ENCODE measurements at places on chromosomes 4 and X.

DNA sequence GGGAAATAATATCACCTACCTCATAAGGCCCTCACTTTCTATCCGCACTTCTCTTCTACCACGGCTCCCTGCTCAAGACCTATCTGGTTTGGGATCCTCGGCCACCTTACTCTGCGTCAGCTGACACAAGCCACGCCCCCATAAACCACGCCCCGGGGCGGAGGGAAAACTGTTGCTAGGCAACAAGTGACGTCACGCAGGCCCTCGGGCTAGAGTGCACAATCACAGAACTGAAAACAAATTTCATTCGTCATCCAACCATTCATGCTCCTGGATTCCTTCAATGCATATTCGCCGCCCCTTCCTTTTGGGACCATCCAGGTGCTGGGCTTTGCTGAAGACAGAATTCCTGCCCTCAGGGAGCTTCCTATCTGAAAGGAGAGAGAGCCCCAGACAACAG lies 66.3 kb downstream of the SMC1A start:
- DNase-seq = no peak

GRCh38 chr4:125642645-125643044 lies 327.9 kb downstream of the FAT4 start:
- DNase-seq = no peak

- DNase-seq = no peak
These were observed 25.8 kb upstream of the RNF150 start for GRCh38 chr4:141159027-141159426.

GRCh38 chr4:181331214-181331613 lies 912.0 kb upstream of the TENM3 start:
- DNase-seq = no peak

- DNase-seq = no peak
These were observed 2106.0 kb downstream of the PCDH7 start for GRCh38 chr4:32826169-32826568.

- no peak for DNase-seq
These were observed 167.8 kb downstream of the PCDH10 start for GRCh38 chr4:133316909-133317308.

DNA sequence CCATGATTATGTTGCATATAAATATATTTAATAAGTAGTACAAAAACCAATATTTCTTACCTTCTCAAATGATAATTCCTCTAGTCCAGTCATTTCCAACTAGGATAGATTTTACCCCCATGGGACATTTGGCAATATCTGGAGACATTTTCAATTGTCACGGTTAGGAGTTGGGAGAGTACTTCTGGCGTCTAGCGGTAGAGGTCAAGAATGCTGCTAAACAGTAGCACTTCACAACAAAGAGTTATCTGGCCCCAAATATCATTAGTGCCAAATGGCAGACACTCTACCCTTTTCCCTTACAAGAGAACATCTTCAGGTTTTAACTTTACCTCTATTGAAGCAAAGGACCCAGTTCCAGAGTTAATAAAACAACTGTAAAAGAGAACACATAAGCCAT lies 168.1 kb downstream of the FAT4 start:
- no peak for DNase-seq

DNA sequence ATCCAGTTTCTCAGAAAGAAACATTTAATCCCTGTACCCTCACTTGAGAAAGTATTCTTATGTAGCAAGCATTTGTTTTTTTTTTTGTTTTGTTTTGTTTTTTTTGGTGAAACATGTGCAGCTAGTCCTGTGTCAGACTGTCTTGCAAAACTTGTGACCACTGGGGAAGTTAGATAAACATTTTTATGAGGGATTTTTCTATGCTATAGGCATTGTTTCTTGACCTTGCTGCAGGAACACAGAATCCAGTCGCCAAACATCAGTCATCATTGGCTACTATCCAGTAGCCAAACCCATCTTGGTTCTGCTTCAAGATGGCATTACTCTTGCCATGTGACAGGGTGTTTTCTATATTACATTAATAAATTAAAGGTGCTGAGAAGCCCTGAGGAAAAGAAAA lies 7.7 kb upstream of the MAPK10 start:
- DNase-seq = no peak

DNA sequence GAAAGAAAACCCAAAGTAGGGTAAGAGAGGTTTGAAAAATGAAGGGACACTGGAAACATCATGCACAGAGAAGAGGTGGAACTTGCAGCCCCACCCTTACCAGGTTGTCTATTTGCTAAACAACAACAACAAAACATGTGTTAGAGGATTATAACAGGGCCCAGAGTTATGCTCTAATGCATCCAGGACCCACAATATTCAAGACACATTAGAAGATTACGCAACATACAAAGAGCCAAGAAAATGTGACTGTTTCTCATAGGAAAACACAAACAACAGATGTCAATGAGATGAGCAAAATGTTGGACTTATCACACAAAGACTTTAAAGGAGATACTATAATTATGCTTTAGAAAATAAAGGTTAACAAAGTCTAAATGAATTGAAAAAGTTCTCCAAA lies 128.5 kb downstream of the LRBA start:
- no peak for DNase-seq

GRCh38 chrX:53093177-53093655 lies 726 bp upstream of the KANTR start:
- peak; percentile 72 for DNase-seq

- DNase-seq = no peak
These were observed 631 bp upstream of the BMX start for GRCh38 chrX:15499976-15500375.

DNA sequence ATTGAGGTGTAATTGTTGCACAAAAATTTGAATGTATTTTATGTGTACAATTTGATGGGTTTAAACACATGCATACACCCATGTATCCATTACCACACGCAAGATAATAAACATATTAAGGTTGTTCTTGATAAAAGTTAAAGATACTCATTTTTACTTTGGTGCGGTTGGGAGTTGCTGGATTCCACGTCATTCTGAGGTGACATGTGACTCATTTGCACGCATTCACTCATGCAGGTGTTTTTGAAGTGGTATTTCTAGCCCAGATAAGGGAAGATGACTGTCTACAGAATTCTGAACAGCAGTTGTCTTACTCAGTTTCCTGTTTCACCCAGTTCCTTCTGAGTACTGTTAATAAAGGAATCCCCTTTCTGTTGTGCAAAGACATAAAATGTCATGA lies 142.0 kb downstream of the RTL3 start:
- peak; percentile 93 for DNase-seq

DNA sequence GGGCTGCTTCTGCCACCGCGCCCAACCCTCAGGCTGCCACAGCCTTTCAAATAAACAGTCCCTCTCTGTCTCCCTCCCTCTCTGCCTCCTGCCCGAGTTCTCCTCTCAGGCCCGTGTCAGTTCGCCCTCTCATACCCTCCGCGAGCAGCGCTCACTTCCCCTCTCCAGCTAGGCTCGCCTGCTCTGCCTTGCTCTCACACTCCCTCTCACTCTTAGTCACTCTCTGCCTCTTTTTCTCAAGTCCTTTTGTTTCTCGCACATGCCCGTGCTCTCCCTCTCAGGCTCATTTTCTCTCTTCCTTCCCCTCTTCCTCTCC lies 3.2 kb downstream of the EFNB1 start:
- DNase-seq = peak; percentile 53

DNA sequence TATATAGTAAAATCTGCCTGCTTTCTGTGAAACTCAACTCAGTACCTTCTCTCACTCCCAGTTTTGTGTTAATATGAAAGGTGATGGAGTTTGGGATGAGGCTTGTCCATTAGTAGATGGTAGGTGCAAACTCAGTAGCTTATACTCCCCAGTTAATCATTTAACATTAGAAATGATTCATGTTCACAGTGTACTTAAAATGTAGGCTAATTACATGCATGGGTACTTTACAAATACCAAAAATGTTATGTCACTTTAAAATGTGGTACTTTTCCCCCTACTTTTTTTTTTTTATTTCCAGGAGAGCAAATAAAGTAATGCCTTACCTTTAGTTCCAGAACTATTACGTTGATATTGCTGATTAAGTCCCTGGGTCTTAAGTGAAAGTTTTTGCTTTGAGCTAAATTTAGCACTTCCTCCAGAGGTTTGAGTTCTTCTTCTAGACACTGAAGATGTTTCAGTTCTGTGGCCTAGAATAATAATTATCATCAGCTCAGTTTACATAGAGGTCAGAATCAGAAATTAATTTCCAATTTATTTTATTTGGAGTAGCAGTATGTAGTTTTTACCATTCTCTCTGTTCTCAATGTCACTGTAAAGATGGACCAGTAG lies 3.0 kb downstream of the IL2 start:
- DNase-seq = no peak

- DNase-seq = peak; percentile 73
These were observed at the start of gene ZNF275 for GRCh38 chrX:153333821-153334653. TSS of gene ZNF275 (plus strand) at chrX:153334153. CDS start at chrX:153336680, 2,527 bp downstream.

DNA sequence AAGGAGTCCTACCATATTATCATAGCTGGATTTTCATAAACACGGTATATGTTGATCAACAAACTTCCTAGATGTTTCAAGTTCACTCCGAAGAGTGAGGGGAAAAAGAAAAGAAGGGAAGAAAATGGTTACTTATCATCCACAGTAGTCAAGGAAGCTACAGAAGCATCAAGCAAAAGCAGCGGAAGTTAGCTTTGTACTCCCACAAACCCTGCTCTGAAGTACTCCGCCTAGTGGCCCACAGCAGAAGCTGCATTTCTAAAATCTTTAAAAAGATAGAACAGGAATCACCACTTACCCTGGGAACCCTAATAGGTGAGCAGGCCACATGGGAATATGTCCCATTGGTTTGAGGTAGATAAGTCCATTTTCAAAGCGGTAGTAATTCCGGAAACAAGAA lies 28.5 kb upstream of the FRG1 start:
- no peak for DNase-seq

DNA sequence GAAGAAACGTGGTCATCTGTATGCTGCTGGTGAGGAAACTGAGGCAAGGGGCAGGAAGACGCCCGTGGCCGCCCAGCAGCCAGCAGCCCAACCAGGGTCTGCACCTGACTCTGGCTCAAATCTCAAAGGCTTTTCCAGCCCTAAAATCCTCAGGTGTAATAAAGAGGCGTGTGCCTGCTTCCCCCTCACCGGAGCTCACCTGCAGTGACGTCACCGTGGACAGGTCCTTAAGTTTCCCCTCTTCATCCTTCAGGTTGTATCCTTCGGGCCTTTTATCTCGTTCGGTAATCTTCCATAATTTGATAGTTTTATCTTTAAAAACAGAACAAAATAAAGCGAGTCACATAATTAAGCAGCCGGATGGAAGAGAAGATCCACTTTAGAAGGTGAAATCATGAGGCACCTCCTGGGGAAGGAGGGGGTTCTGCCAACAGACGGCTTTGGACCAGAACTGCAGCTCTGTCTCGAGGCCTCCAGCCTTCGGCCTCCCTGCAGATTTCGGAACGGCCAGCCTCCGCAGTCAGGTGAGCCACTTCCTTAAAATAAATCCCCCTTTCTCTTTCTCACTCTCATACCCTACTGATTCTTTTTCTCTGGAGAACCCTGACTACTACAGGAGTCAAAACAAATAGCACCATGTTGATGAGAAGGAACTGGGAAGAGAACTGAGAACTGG lies 96.7 kb downstream of the PPP2R2C start:
- DNase-seq = no peak

GRCh38 chr4:165382640-165383039 lies 3.8 kb downstream of the CPE start:
- no peak for DNase-seq

DNA sequence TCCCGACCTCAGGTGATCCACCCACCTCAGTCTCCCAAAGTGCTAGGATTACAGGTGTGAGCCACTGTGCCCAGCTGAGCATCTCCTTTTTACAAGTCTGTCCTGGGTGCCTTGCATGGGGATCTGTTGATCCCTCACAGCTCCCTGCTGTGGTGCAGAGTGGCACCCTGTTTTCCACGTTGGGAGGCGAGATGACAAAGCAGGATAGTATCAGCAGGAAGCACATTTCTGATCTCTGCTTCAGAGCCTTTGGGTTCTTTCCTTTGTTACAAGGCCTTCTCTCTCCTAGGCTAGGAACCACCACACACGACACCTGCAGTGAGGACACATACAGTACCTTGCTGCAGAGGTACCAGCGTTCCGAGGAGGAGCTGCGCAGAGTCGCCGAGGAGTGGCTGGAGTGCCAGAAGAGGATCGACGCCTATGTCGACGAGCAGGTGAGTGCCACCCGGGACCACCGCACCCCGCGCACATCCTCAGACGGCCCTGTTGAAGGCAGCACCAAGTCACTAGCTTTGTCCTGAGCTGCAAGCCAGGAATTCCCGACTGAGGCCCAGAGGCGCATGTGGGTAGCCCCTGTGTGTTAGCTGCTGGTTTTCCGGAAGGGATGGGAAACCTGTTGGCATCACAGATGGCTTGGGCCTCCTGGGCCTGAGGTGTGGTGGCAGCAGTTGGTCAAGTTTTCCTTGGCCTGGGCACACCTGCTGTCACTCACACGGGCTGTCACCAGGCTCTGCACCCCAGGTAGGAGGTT lies 109.6 kb downstream of the TNIP2 start:
- no peak for DNase-seq

DNA sequence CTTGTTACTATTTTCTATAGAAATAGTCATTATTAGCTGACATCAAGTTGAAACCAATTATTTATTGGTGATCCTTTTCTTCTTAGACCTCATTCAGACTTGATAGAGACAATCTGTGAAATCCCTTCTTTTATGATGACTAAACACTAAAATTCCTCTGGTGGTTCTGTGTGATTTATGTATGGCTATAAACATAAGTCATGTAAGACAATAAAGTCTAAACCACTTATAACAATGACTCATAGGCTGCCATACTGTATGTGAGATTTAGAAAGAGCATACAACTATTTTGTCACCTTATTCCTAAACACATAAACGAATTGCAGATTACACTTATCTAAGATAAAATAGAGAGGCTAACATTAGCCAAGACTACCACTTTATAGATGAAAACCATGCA lies 101.1 kb upstream of the PRR32 start:
- DNase-seq = no peak

- no peak for DNase-seq
These were observed 665 bp downstream of the TRPC5OS start for GRCh38 chrX:111876646-111877045.

GRCh38 chrX:8692871-8693270 lies 39.1 kb downstream of the ANOS1 start:
- DNase-seq = no peak

DNA sequence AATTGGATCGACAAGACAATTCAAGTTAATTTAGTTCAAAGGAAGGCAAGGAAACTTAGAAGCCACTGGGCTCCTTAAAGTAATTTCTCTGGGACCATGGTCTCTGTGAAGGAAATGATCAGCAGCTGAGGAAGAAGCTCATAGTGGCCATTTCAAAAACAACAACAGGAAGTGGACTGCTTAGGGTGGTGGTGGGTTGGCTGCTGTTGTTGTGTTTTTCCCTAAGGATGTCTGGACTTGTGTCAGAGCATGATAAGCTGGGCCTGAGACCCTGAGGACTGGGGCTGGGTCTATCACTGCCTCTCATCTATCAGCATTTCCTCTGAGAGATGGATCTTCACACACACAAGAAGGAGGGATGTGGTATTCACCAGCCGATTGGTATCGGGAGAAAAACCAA lies 18.3 kb downstream of the KDR start:
- no peak for DNase-seq

- DNase-seq = no peak
These were observed 484.5 kb downstream of the PACRGL start for GRCh38 chr4:21184788-21185187.

Measured in activated CD4-positive, alpha-beta T cell treated with anti-CD3 and anti-CD28 coated beads, Interleukin-2, Interleukin-4, amounts not matched to agents 100 ng/mL and 50 ng/mL, durations not matched to agents 16 hours and 8 hours (primary cell).